Chondrocyte (in vitro differentiated cells): ENCODE measurements at places on chromosomes 6 and 20.

- no peak for DNase-seq
Observed at GRCh38 chr20:4138056-4138455, 122.7 kb upstream of the RNF24 start.

- DNase-seq, result no peak
Observed at GRCh38 chr6:163496205-163496604, 81.7 kb downstream of the QKI start.

DNA sequence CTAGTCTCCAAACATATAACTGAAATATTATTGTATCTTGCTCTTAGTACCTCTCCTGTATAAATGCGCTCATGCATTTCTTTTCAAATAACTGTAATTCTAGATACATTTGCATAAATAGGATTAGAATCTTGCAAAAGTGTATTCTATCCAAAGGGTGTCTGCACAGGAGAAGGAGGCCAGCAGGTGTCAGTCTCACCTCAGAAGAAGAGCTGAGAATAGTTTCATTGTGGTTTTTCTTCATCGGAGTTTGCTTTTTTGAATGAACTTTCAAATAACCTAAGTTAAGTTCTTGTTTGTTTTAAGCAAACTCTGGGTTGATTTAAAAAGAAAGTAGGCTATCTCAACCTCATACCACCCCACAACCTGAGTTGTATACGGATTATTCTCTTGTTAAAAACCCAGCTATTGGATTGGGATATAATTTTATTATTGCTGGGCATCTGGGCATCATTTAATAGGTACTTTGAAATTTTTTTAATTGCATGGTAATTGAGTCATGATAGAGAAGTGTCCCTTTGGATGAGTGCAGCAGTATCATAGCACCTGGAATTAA is 125.0 kb upstream of the MLIP start:
- DNase-seq, result no peak

- no peak for DNase-seq
Observed at GRCh38 chr6:137846772-137847313, 20.2 kb upstream of the TNFAIP3 start.

DNA sequence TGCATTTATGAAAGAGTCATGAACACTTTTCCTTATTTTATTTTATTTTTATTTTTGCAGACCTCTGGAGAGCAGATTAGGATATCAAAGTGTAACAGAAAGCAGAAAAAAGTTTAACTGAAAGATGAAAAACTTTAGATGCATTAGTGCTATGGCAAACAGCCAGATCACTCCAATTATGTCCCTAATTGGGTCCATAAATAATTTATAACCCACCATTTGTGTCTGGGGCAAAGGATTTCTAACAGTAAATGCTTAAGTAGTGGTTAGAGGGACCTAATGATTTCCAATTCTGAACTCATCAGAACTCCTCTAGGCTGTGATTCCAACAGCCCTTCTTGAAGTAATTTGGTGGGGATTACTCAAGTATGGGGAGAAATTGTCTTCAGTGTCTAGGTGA is 93.7 kb upstream of the PROKR2 start:
- DNase-seq, result no peak

- no peak for DNase-seq
Observed at GRCh38 chr6:26304797-26305640, 60.0 kb upstream of the BTN3A2 start.

DNA sequence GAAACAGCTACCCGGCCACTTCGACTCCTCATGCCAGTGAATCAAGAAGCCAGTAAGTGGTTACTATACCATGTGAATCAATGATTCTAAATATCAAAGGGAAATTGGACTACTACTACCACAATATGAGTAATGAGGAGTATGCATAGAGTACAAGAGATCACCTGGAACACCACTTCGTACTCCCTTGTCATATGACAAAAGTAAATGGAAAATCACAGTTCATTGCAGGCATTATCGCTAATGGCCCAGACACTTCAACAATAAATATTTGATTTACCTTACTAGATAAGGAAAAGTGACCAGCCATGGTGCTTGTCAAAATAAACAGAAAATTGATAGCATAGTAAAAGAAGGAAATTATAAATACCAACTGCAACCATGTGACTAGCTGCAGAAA is 73.1 kb downstream of the BMP5 start:
- DNase-seq, result no peak

DNA sequence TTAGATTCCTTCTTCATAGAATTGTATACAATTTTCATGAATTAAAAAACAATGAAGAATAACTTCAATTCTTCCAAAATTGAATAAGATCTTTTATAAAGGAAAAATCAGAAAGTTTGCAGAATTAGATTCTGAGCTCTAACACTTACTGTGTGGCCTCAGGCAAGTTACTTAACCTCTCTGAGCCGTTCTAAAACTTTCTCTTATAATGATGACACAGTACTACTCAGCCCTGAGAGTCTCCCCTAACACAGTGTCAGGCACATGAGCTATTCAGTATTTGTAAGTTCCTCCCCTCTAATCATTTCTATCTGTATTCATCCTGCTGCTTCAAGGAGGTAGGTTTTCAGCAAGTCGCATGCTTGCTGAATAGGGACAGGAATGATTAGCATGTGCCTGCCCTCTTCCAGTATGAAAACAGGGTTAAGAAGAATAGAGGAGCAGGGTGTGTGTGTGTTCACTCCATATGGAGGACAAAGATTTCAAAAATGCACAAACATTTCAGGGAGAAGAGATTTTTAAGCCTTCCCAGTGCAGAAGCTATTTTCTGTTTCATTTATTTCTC is 11.4 kb downstream of the ID4 start:
- DNase-seq, result no peak

DNA sequence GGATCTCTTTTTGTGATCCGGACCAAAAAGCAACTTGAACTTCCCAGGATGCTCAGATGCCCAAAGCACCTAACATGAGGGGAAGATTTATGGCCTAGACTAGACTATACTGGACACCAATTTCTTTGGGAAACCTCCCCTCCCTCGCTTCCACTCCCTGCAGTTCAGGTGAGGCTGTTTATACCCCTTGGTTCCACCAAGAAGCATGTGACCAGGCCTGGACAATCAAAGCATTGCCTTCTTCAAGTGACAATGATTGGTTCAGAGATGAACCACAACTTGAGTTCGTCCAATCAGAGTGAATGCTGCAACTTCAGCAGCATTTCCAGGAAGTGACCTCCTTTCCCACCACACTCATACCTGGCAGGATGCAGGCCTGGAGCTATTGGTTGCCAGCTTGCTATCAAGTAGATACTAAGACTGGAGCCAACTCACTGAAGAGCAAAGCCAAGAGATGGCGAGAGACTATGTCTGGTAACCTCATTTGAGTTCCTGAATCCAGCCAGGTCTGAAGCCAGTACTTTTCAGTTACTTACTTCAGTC is 45.6 kb upstream of the SLC9A8 start:
- DNase-seq, result no peak

DNA sequence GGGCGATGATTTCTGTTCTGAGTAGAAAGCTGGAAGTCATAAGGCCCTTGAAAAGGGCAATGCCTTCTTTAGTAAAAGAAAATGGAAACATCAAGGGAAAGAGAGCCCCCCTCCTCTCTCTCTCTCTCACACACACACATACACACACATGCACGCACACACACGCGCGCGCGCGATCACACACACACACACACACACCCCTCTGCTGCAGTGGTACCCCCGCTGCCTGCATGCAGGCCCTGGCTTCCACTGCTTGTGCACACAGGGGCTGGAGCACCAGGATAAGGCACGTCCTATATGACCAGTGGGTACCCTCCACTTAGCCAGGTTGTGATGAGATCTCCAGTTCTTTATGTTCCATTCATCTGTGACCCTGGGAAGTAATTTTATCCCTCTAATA is 300.9 kb downstream of the SLC35F1 start:
- DNase-seq, result no peak

DNA sequence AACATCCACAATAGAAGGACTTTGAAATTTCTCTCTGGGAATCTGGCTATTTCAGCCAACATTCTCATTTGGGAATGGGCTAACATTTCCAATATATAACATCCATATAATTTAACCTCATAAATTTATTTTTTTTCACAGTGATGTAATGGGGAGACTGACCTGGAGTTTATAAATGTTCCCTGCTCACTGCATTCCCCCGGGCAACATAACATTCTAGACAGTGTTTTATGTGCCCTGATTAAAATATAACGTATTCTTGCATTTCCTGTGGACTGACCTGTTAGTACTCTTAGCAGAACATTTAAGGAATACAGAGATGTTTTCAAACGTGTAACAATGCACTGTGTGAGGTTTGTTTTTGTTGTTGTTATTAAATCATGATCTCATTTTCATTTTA is 20.9 kb downstream of the TSHZ2 start:
- no peak for DNase-seq

DNA sequence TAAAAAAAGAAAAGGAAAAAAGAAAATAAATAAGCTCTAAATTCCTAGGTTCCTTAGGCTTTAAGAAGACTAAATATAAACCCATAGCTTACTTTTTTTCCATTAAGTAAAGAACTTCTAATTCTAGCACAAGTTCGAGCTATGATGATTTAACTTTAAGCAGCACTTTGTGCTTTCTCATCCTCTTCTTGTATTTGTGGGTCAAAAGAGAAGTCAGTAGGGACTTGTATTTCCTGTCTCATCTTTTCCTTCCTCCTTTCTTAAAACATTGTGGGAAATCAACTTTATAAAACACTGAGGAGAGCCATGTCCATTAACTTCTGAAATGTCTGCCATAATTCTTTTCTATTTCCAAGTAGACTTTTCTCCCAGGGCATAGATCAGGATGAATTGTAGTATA is 637.7 kb upstream of the CITED2 start:
- no peak for DNase-seq

DNA sequence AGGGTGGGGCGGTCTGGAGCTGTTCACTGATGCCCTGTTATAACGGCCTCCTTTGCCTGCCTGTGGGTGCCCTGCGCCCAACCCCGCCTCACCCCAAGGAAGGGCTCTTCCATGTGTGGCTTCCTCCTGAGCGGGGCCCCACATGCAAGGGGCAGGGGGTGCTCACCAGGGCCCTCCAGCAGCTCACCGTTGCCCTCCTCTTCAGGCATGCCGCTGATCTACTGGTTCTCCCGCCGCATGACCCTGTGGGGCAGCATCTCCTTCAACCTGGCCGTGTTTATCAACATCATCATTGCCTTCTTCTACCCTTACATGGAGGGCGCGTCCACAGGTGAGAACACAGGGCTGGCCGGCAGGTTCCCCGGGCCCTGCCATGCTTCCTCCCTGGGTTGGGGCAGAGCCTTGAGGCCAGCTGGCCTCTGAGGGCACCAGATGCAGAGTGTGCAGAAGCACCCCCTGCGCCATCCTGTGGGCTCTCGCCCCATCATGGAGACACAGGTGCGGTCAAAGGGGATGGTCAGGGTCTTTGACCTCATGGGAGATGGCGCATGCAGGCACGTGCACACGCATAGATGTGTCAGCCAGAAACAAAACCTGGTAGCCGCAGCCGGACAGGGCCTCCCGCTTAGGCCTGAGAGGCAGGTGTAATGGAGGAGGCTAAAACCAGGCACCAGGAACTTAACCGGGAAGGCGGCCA is 22.9 kb downstream of the UQCC2 start:
- no peak for DNase-seq

DNA sequence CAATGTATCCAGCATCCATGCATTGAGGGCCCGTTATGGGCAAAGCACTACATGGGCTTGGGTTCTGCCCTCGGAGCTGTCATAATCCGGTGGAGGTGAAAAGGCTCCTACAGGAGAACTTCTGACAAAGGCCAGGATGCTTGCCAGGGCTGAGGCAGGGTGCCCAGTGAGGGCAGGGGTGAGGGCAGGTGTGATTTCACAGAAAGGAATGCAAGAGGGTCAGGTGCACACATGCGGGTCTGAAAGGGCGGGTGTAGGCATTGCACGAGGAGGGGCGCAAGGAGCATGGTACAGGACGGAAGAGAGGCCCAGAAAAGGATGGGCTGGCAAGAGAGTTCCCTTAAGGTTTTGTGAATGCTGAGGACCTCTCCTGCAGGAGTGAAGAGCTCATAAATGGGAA is 348.0 kb downstream of the BTBD3 start:
- no peak for DNase-seq

- no peak for DNase-seq
Observed at GRCh38 chr6:31379850-31380249, 22.9 kb upstream of the HLA-B start.

GRCh38 chr6:169558378-169558773 is 143.5 kb downstream of the WDR27 start:
- no peak for DNase-seq
